ENCODE measurements at places on chromosomes 16 and 17.
A peak's percentile ranks its signal among the peaks of the same experiment; 100 is the strongest.

GRCh38 chr16:58843675-58844074 is 109.6 kb upstream of the GOT2 start:
- DNase-seq, result no peak

DNA sequence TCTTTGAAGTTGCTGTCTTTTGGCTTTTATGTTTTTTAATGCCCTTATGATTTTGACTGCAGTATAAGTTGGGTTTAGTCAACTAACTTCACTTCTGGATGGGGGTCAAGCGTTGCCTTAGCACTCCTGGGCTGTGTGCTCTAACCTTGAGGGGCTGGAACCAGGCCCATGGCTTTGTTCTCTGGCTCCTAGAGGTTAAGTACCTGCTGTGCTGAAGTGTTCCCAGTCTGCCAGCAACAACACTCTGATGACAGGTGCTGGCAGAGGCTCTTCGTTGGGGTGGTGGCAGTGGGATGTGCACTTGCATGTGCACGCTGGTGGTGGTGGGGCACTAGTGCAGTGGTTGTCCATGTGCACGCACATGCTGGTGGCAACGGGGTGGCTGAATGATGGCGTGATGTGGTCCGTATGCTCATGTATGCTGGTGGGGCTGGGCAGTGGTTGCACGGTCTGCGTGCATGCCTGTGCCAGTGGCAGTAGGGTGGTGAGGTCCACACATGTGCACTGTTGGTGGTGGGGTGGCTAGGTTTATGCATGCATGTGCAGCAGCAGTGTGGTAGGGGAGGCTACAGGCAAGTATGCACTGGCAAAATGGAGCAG is 447.8 kb upstream of the GOT2 start:
- DNase-seq, result no peak

DNA sequence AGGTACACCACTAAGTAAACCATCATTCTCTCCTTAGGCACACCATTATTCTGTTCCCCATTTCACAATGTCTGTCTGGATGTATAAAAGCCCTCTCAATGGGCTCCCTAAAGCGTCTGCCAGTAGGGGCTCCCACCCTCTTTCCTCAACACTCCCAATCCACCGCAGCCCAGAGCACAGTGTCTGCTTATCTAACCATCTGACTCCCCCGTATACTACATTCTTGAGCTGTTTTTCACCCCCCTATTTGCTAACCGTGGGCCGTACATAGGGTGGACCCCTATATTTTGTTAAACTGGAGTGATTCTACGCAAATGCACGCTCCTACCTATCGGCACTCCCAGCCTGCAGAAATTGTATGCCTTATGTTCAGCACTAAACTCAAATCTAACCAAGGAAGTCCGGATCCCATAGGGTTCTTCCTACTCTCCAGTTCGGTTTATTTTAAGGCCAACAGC is 685 bp upstream of the PSMD3 start:
- DNase-seq, result no peak

GRCh38 chr17:73410586-73411312 is 98.9 kb upstream of the CDC42EP4 start:
- no peak for DNase-seq

DNA sequence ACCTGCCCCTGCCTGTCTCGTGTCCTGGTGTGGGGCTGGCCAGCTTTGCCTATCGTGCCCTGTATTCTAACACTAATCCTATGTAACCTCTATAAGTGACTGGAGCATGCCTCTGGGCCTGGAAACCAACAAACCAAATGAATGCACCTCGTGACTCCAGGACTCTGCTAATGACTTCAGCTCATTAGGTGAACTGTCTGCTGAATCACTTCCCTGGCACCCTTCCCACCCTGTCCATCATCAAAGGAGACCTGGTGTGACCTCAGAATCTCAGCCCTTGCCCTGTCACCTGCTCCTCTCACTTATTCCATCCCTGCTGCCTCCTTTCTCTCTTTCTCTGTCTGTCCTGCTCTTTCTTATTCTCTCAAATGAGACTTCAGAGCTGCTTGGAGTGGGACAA is 322.4 kb downstream of the CBLN1 start:
- DNase-seq, result no peak

DNA sequence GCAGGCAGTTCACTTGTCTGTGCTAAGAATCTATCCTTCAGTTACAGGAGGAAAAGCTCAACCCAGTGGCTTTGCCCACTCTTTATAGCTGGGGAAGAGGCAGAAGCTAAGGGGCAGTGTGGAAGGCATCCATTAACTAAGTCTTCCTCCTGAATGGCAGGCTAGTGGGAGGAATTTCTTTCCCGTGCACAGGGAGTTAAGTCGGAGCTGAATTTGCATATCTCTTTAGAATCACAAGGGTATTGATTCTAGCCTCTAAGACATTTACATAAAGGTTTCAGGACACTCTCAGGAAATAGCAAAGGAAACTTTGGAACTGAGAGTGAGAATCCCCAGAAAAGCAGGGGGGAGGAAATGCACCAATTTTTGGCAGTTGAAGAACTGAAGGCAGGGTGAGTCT is 245.6 kb downstream of the CA10 start:
- DNase-seq, result no peak

DNA sequence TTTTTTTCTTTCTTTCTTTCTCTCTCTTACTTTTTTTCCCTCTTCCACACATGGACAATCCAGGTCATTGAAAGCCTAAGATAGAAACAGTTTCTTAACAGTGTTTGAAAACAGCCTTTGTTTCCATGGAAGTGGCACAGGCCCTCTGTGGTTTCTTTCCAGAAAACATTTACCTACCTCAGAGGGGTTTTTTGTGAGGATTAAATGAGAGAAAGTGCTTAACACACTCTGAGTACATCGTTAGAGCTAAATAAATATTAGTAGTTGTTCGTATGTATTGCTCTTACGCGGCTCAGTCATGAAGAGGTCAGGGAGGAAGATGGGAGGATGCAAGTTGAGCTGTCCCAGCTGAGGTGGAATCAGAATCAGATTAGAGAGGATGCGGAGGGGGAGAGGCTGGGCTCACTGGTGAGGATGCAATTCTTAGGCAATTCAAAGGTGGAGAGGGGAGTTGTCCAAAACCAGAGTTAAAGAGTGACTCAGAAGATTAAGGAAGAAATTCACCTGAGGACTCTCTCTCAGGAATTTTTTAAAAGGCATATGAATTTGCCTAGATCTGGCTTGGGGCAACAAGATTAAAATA is 345.4 kb downstream of the PMP22 start:
- DNase-seq, result no peak

DNA sequence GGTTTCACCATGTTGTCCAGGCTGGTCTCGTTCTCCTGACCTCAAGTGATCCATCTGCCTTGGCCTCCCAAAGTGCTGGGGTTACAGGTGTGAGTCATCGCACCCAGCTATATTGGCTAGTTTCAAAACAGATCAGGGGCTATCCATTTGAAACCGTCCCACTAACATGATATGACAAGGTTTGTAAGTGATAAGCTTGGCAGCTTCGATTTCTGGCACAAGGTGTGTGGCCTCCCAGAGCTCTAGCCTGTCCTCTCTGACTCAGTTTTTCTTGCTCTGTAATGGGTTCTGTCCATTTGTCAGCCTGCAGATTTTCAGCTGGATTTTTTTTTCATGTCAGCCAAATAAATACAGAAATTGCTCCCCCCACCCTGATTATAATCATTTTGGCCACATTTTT is 31.8 kb upstream of the TENT4B start:
- no peak for DNase-seq

GRCh38 chr17:8290043-8290442 is 1.6 kb downstream of the RANGRF start:
- no peak for DNase-seq

DNA sequence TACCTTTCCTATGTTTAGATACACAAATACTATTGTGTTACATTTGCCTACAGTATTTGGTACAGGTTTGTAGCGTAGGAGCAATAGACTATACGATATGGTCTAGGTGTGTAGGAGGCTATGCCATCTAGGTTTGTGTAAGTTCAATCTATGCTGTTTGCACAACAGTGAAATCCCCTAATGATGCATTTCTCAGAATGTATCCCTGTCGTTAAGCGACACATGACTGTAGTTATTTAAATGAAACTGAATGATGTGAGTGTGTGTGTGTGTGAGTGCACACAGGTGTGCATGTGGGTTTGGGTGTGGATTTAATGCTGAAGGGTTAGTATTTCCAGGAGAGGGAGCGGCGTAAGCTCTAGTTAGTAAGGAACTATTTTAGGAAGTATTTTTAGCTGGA is 34.6 kb upstream of the SMIM36 start:
- no peak for DNase-seq

- DNase-seq, result peak; percentile 40
These were observed 9.5 kb upstream of the TCF25 start for GRCh38 chr16:89863741-89864526.

DNA sequence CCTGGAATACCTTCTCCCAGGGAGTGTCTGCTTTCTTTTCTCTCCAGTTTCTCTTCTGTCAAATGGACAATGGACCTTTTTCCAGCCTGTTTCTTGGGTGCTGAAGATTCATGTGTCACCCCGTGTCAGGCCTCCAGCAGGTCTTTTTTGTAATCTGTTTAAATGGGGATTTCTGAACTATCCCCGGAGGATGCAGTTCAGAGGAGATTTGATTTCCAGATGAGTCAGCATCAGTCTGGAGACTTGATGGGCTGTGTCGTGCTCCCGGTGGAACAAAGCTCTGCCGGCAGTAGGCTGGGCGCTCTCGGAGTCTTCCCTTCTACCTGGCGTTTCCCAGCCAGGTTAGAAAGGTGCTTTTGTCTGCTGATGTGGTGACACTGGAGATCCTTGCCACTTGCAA is 440.6 kb downstream of the HS3ST3B1 start:
- DNase-seq, result no peak

GRCh38 chr16:79844603-79845002 is 244.1 kb upstream of the MAF start:
- DNase-seq, result no peak

- DNase-seq, result no peak
These were observed 39.8 kb upstream of the BPTF start for GRCh38 chr17:67785504-67785903.

GRCh38 chr17:27414694-27415093 is 41.6 kb upstream of the KSR1 start:
- no peak for DNase-seq
